ENCODE measurements at places on chromosomes 5 and 9.

GRCh38 chr9:18626046-18626698 lies 152.2 kb downstream of the ADAMTSL1 start:
- DNase-seq: no peak

DNA sequence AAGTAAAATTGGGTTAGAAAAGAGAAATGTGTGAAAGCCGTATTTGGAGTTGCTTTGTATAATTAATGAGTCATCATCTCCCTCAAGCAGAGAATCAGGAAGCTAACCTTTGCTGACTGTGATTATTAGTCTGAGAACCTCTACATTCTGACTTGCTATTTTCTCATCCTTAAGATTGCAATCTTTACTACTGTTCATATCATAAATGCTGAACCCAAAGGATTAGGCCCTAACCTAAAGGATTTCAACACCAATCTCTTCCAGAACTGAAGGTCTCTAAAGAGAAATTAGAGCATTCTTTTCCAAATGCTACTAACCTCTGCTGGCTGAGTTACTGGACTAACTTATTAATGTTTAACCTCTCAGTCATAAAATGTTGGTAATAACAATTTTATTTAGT lies 538.1 kb upstream of the MEF2C start:
- DNase-seq: no peak

- DNase-seq: peak; percentile 16
Observed at GRCh38 chr5:32428426-32428825, 16.1 kb downstream of the ZFR start.

GRCh38 chr5:1089146-1089545 lies 22.7 kb downstream of the SLC12A7 start:
- no peak for DNase-seq

DNA sequence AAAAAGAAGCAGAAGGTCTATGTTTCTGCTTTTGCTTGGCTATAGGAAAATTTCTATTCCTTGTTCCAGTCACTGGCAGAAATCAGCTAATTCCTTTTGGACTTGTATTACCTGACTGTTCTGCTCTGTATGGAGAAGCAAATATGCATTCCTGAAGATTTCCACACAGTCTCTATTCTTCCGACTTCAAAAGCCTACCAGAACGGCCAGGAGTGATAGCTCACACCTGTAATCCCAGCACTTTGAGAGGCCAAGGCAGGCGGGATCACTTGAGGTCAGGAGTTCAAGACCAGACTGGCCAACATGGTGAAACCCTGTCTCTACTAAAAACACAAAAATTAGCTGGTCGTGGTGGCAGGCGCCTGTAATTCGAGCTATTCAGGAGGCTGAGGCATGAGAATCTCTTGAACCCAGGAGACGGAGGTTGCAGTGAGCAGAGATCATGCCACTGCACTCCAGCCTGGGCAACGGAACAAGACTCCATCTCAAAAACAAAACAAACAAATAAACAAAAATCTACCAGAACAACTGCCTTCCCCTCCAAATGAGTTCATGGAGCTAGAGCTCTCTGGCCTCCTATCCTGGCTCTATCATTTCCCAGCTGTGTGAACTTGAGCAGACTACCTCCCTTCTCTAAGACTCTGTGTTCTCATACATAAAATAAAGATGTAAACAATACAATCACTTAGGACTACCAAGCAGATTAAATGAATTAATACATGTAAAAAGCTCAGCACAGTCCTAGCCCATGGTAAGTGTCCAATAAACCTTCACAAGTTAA lies 17.0 kb downstream of the MYO10 start:
- no peak for DNase-seq

DNA sequence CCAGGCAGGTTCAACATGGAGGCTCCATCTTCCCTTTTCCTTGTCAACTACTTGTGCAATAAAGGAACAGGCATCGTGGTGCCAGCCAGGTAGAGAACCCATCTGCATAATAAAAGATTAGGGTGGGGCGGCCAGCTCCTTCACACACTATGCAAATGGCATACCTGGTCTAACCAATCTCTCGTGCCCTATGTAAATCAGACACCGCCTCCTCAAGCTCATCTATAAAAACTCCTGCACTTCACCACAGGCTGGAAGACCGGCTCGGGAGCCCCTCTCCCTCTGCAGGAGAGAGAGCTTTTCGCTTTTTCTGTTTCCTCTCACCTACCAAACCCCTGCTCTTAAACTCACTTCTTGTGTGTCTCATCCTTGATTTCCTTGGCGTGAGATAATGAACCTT lies 244.3 kb upstream of the PUM3 start:
- no peak for DNase-seq

DNA sequence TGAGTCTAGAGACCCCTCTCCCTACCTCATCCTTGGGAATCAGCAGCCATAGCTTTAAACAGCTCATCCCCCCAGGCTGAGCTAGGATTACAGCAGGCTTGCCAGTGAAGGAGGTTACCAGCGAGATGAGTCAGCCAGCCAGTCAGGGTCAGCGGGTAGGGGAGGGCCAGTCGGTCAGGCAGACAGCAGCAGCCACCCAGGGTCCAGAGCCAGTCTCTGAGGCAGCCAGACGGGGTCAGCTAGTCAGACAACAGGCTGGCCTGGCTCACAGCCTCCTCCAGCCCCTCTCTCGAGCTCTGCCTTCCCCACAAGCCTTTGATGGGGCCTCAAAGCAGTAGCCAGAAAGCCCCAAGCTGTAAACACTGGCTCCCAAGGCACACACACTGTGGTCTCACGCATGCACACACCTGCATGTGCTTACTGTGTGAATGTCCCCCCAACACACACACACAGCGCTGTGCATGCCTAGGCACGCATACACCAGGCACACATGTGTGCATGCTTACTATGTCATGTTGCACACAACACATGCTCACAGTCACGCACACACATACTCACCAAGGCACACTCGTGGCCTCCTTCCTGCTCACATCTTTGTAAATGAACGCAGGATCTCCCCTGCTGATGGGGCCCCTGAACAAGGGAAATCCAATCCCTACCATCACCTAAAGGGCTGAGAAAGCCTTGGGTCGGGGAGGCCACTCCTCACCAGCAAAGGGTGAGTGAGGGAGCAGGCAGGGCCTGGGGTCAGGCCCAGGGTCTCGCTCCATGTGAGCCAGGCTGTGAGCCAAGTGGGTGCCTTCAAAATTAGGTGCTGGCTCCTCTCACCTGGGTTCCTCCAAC lies 28.2 kb upstream of the CPLX2 start:
- peak; percentile 26 for DNase-seq

GRCh38 chr9:20651939-20652338 lies 29.6 kb upstream of the MLLT3 start:
- no peak for DNase-seq

All from GM04504 (cell line).